Stimulated activated CD4-positive, alpha-beta T cell treated with anti-CD3 and anti-CD28 coated beads, Interleukin-12 subunit alpha, Interleukin-12 subunit beta, amount 100 ng/mL, for 48 hours (primary cell): ENCODE measurements at places on chromosomes 2 and 18.

- DNase-seq: no peak
Measured at GRCh38 chr2:25363733-25364132, 22.0 kb upstream of the DNMT3A start.

DNA sequence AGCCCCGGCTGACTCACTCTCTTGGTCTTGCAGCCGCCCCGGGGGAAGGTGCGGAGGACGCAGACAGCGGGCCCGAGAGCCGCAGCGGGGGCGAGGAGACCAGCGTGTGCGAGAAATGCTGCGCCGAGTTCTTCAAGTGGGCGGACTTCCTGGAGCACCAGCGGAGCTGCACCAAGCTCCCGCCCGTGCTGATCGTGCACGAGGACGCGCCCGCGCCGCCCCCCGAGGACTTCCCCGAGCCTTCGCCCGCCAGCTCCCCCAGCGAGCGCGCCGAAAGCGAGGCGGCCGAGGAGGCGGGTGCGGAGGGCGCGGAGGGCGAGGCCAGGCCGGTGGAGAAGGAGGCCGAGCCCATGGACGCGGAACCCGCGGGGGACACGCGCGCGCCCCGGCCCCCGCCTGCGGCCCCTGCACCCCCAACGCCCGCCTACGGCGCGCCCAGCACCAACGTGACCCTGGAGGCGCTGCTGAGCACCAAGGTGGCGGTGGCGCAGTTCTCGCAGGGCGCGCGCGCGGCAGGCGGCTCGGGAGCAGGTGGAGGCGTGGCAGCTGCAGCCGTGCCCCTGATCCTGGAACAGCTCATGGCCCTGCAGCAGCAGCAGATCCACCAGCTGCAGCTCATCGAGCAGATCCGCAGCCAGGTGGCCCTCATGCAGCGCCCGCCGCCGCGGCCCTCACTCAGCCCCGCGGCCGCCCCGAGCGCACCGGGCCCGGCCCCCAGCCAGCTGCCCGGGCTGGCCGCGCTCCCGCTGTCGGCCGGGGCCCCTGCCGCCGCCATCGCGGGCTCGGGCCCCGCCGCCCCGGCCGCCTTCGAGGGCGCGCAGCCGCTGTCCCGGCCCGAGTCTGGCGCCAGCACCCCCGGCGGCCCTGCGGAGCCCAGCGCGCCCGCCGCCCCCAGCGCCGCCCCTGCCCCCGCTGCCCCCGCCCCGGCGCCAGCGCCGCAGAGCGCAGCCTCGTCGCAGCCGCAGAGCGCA is 12.7 kb downstream of the SALL3 start:
- no peak for DNase-seq

DNA sequence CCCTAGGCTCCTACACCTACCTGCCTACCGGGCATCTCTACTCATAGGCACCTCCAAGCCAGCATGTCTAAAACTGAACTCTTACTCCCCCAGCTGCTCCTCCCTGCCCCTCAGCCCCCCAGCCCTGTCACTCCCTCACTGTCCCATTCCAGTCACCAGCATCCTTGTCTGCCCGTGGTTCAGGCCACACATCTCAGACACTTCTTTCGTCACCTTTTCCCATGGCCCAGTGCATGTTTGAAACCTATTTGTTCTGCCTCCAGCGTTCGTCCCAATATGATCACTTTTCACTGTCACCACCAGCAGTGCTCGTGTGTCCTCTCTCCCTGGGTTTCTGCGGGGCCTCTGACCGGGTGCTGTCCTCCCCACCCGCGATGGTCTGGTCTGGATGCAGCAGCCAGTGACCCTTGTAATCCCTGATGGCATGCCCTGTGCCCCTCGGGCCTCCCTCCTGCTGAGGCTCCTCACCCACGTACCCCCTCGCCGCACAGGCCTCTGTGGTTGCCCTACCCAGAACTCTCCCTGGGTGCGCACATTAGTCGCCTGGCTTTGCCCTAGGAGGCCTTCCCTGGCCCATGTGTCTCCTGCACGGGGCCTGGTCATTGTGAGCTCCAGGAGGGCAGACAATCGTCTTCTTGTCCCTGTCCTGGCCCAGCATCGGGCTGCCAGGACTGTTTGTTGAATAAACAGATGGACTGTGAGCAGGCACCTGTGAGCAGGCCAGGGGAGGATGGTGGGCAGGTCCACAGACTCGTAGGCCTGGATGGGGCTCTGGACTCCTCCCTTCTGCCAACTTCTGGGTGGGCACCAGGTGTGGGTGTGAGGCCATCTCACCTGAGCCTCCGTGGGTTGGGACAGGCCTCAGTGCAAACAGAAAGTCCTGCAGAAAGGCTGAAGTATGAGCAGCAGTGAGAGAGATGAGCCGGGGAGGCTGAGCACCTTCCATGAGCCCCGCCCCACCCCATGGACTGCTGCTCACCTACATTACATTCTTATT is 15.5 kb downstream of the LDLRAD4 start:
- DNase-seq: no peak

- DNase-seq: no peak
Measured at GRCh38 chr2:205283736-205284270, 398.5 kb upstream of the NRP2 start.

DNA sequence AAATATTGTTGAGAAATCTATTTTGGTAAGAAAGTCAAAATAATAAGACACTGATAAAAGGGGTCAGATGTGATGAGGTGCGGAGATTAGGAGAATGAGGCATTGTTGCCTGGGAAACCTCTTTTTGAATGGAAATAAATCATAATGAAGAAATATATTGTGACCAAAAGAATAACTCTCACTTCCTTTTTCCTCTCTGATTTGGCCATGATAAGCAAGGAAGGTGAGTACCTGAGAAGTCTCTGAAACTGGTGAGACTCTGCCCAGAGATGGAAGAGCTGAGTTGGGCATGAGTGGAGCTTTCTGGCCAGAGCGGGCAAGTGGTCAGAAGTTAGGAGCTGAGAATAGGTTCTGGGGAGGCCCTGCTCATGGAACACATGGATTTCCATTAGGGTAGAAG is 11.8 kb downstream of the LAMA3 start:
- DNase-seq: no peak

DNA sequence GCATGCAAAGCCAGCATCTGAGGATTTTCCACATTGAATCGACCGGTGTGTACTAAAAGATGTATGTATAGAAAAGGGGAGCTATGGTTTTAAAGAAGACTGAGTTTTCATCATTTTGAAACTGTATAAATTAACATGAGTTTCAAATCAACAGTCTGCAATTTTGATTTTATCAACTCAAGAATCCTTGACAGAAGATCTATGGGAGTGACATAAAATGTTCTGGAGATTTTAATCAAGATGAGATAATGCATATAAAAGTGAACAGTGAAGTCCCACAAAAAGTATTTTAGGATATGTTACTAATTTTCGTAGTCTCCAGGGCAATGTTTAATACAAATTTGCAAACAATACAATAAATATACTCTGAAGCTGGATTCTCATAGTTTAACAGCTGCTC is 24.0 kb upstream of the CERS6 start:
- no peak for DNase-seq
